Activated CD4-positive, alpha-beta T cell treated with anti-CD3 and anti-CD28 coated beads for 36 hours (primary cell): ENCODE measurements at places on chromosomes 11 and 22. TPM values are rescaled to one million over a fixed set of nuclear protein-coding genes. Genes with fewer than 3 reads are reported as not detected.

Gene ANKK1
- total RNA-seq, result 0.07 TPM

Gene HDHD5
- total RNA-seq, result 51.6 TPM

Gene HPX
- total RNA-seq, result 0.33 TPM

DNA sequence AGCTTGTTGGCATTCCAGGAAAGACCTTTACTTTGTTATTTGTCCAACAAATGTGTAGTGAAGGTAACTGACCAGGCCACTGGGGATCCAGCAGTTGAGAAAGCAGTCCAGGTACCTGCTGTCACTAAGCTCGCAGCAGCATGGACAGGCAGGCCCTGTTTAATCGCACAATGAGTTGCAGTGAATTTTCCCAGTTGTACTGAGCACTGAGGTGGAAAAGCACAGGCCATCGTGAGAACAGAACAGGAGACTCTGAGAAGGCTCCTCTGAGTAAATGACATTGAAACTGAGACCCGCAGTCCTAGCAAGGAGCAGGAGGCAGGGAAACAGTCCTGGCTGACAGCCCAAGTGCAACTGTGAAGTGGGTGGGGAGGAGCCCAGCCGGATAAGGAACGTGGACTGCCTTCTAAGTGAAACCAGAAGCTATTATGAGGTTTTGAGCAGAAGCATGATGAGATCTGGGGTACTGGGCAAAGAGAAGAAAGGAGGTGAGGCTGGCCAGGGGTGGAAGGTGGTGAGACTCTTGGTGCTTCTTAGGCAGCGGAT lies 39.8 kb upstream of the CDON start:
- H3K27me3 ChIP-seq, result peaks cover 2% of the 10 kb centered on the region
- H3K27ac ChIP-seq, result no peak overlapping the region
- H3K4me3 ChIP-seq, result no peak overlapping the region
- no peaks in the 10 kb centered on the region for H3K4me1 ChIP-seq

GRCh38 chr11:84923489-84923888 lies 703.7 kb downstream of the DLG2 start:
- H3K4me3 ChIP-seq, result no peak overlapping the region
- H3K27ac ChIP-seq, result no peak overlapping the region
- no peaks in the 10 kb centered on the region for H3K36me3 ChIP-seq
- no peak for DNase-seq
- H3K4me1 ChIP-seq, result no peaks in the 10 kb centered on the region
- H3K27me3 ChIP-seq, result no peaks in the 10 kb centered on the region

- peaks cover 22% of the 10 kb centered on the region for H3K36me3 ChIP-seq
- no peak overlapping the region for H3K4me3 ChIP-seq
- DNase-seq, result no peak
- no peak overlapping the region for H3K27ac ChIP-seq
Observed at GRCh38 chr11:77879218-77879617, 58.3 kb downstream of the AAMDC start.

DNA sequence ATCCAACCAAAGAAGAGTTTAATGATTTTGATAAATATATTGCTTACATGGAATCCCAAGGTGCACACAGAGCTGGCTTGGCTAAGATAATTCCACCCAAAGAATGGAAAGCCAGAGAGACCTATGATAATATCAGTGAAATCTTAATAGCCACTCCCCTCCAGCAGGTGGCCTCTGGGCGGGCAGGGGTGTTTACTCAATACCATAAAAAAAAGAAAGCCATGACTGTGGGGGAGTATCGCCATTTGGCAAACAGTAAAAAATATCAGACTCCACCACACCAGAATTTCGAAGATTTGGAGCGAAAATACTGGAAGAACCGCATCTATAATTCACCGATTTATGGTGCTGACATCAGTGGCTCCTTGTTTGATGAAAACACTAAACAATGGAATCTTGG lies 23.9 kb downstream of the KDM4D start:
- H3K27me3 ChIP-seq, result peaks cover 2% of the 10 kb centered on the region
- no peak overlapping the region for H3K4me3 ChIP-seq
- H3K4me1 ChIP-seq, result no peaks in the 10 kb centered on the region
- H3K36me3 ChIP-seq, result no peaks in the 10 kb centered on the region

DNA sequence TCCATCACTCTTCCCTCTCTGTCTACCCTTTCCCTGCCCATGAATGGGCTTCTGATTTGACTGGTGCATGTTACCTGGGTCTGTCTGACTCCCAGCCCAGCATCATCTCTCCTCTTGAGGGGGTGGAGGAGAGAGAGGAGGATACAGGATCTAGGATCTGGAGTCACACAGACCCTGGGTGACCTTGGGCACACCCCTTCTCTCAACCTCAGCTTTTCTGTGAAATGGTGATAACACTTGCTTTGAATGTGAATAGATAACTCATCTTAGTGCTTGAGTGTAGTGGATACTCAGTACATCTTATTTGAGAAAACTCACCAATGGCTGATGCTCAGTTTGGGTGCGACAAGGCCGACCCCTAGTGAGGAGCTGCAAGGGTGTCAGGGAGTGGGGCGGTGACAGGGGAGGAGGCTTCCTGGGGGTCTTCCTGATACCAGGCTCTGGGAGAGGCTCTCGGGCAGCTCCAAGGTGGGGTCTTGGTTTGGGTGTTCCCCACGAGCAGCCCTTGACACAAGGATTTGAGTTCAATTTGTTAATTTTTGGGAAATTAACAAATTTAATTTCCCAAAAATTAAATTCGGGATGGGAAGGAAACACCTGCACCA lies 9.0 kb downstream of the INCENP start:
- DNase-seq, result no peak
- H3K36me3 ChIP-seq, result peaks cover 60% of the 10 kb centered on the region
- H3K4me1 ChIP-seq, result peaks cover 14% of the 10 kb centered on the region

- DNase-seq, result no peak
- no peak overlapping the region for H3K27ac ChIP-seq
- H3K27me3 ChIP-seq, result no peaks in the 10 kb centered on the region
- H3K4me1 ChIP-seq, result peaks cover 10% of the 10 kb centered on the region
- no peak overlapping the region for H3K4me3 ChIP-seq
Observed at GRCh38 chr11:7982582-7983119, 4.5 kb upstream of the EIF3F start.

GRCh38 chr11:69050592-69051380 lies 2.1 kb downstream of the TPCN2 start:
- no peaks in the 10 kb centered on the region for H3K27me3 ChIP-seq
- H3K4me1 ChIP-seq, result peaks cover 22% of the 10 kb centered on the region
- H3K27ac ChIP-seq, result no peak overlapping the region
- DNase-seq, result no peak
- H3K36me3 ChIP-seq, result peaks cover 1% of the 10 kb centered on the region
- H3K4me3 ChIP-seq, result peak overlapping the region; percentile 72

DNA sequence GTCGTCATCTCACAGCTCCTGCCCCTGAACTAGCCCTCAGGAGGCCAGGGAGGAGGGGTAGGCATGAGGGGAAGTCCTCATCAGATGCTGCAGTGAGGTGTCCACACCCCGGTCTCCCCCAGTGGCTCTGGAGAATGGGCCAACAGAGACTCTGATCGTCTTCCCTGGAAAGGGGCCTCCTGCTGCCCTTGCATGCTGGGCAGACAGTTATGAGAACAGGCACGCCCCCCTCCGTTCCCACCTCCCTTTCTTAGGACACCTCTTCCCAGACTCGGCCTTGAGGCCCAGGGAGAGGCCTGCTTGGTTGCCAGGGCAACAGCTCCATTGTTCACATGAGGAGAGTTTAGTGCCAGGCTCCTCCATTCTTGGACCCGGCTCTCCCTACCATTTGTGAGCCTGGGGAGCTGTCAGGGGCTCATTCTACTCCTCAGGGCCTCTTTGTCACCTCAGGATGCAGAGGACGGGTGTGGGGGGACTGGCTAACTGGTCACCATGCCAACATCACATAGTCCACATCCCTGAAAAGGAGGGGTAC lies 157.7 kb downstream of the TTC17 start:
- no peak overlapping the region for H3K27ac ChIP-seq
- no peaks in the 10 kb centered on the region for H3K36me3 ChIP-seq
- peaks cover 3% of the 10 kb centered on the region for H3K4me1 ChIP-seq
- DNase-seq, result no peak

GRCh38 chr11:116070520-116070919 lies 566.3 kb upstream of the CADM1 start:
- no peak overlapping the region for H3K27ac ChIP-seq
- no peak overlapping the region for H3K4me3 ChIP-seq
- no peaks in the 10 kb centered on the region for H3K27me3 ChIP-seq
- H3K4me1 ChIP-seq, result no peaks in the 10 kb centered on the region
